ENCODE measurements at places on chromosomes 11 and 22.
A peak's percentile ranks its signal among the peaks of the same experiment; 100 is the strongest.

- ATAC-seq: no peak
Observed at GRCh38 chr11:100964435-100964834, 165.2 kb downstream of the PGR start.

- peak; percentile 18 for ATAC-seq
Observed at GRCh38 chr11:3135481-3136440, 29.3 kb downstream of the OSBPL5 start.

DNA sequence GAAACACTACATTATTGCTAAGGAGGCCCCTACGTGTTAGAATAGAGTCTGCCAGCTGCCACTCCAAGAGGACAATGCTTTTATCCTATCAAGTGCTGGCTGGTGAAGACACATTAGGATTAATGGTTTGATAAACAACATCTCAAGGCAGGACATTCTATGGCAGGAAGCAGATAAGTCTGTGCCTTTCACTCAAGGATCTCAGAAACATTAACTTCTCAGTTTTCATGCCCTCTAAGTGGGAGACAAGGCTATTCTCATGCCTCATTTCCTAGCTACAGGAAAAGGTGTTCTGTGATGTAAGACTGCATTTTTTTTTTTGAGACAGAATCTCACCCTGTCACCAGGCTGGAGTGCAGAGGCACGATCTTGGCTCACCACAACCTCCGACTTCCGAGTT is 23.5 kb upstream of the TIMP3 start:
- ATAC-seq: no peak

- no peak for ATAC-seq
Observed at GRCh38 chr11:113574171-113574570, 99.0 kb upstream of the DRD2 start.

- ATAC-seq: no peak
Observed at GRCh38 chr11:118238929-118239328, 13.2 kb downstream of the MPZL3 start.

- ATAC-seq: no peak
Observed at GRCh38 chr11:1152316-1153104, 5.2 kb upstream of the MUC5AC start.

DNA sequence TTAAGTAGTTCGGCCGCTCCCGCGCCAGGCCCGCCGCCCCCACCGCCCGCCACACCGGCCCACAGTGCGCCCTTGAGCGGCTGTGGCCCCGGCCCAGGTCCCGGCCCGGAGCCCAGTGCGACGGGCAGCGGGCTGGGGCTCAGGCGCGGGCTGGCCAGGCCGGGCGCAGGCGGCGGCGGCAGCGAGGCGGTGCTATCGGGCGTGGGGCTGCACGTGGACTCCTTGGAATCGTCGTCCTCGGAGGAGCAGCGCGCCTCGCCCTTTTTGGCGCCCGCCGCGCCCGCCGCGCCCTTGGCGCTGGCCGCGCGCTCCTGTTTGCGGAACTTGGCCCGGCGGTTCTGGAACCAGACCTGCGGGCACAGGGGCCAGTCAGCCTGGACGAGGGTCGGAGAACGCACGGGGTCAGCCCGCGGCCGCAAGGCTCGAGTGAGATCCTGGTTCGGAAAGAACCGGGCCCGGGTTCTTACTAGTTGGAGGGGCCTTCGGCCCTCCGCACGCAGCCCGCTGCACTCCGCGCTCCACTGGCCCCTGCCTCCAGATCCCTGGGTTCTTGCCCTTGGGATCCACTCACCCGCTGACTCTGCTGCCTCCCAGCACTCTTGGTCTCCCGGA is 4.0 kb downstream of the PHOX2A start:
- ATAC-seq: no peak

DNA sequence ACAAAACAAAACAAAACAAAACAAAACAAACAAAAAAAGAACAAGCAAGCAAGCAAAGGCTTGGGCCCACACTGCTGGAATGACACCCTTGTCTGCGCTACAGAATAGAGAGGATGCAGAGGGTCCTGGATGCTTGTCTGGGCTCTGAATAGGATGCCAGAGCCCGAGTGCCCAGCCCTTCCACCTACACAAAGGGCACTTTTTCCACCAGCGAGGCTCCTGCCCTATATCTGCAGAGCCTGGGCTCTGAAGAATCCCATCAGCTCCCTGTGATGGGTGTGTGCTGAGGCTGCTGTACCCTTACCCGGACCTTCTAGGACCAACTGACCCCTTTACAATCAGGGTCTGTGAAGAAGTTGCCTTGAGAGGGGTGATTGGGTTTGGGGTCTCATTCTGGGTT is 221.2 kb downstream of the DSCAML1 start:
- ATAC-seq: no peak
